Mucosa of gallbladder (tissue), 1 donor: ENCODE measurements at places on chromosomes 3 and 15.
A peak's percentile ranks its signal among the peaks of the same experiment; 100 is the strongest.

DNA sequence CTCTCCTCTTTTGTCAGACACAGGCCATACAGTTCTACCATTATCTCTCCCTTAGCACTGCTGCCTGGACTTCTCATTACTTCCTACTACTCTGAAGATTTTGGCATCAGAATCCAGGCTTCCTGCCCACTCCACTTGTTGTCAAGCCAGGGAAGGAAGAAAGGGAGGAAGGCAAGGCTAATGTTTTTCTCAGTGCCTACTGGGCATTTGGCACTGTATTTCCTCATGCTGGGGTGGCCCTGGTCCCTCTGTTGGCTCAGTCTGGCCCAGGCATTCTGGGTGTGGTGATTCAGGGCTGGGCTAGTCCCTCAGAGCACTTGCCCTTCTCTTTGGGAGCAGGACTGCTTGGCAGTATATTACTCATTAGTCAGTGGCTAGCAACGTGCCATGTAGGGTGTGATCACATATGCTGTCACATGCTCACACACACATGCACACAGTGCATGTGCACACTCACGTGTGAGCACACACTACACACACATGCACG is 52.9 kb downstream of the BSN start:
- DNase-seq: no peak

- no peak for DNase-seq
Measured at GRCh38 chr3:184827572-184827971, 15.6 kb downstream of the VPS8 start.

DNA sequence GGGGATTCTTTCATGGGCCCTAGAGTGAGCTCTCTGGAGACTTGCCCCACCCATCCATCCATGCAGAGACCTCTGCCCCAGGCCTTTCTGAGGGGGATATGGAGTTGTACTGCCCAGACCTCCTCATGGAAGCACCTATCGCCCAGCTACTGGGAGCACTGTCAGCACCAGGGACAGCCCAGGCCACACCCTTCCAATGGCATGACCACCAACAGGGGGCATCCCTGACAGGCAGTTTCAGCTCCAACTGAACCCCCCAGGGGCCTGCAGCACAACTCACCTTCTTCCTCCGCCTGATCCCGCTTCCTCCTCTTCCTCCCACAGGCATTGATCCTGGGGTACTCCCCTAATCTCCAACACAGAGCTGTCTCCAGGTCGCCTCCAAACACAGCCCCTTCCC is 21.8 kb downstream of the MRPS11 start:
- no peak for DNase-seq

DNA sequence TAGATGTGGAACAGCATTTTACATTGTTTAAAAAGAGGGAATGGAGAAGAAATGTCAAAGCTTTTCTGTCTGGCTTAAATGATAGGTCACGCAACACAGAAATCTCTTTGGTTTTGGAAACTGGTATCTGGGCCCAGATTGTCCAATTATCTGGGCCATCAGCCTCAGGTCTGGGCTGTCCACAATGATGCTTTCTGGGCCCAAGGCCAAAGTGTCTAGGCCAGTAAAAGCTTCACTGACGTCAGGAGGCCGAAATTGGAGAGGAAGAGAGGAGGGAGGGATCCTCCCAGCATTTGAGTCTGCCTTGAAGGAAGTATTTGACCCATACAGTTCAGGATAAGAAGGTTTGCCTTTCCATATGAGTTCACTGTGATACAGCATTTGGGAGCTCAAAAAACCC is 60.7 kb upstream of the ALDH1A3 start:
- DNase-seq: no peak

DNA sequence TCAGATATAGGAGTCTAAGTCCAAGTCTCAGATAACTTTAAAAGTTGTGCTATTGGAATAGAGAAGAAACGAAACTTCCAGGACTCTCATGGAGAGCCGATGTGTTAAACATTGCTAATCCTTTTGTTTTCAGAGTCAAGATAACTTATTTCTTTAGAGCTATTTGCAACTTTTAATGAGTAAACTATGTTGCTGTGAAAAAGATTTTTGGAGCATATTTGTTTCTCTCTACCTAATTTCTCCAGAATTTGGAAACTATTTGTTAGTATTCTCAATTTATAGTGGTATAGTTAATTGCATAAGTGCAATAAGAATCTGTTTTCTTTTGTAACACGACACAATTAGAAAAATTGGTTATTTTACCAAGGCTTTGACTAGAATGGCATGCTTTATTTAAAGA is 588.9 kb downstream of the NTRK3 start:
- no peak for DNase-seq

DNA sequence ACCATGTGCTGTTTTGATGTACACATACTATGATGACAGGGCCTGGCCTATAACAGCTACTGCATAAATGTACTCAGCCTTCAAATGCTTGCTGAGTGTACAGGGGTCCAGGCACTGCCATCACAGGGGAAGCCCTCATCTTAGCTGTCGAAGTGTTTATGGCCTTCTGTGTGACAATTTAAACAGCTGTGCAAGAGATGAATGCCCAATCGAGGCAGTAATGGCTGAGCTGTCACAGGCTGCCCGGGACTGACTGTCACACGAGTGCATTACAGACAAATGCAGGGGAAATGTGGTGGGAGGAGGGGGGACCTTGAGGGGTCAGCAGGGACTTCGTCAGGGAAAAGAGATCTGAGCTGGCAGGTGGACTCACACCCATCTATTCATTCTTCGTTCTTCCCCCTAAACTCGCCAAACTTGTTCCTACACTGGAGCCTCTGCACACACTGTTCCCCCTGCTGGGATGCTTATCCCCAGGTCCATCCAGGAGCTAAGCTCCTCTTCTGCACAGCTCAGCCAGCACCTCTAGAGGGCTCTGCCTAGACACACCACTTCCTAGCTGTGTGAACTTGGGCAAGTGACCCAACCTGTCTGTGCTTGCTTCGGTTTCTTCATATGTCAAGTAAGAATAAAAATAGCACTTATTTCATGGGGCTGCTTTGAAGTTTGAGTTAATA is 156.2 kb upstream of the IQSEC1 start:
- no peak for DNase-seq

- DNase-seq: no peak
Measured at GRCh38 chr3:99795573-99795972, 22.1 kb upstream of the CMSS1 start.

- no peak for DNase-seq
Measured at GRCh38 chr3:70726096-70726938, 413.9 kb upstream of the MDFIC2 start.

DNA sequence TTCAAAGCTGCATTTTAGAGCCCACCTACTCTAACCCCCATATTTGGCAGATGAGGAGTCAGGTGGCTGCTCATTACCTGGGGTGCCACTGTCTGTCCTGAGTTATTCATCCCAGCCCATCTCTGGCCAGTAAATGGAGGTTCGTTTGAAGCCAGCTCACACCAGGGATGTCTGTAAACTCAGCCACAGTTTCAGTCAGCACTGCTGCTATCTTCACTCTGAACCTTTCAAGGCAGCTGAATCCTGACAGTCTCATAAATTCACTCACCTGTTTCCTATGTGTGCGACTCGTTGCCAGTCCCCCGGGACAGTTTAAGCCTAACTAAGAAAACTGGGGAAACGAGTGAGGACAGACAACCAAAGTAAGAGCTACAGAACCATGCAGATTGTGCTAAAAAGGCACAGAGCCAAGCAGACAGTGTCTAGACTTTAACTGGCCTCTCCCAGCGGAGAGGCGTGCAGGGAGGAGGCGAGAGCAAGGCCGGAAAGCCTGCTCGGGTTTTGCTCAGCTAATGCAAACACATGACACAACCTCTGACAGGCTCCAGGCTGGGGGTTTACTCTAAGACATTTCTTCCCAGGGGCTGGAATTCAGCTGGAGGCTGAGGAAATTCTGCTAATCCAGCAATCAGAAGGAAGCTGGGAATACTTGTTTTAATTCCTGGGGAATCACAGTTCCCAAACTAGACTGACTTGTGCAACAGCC is 12.0 kb downstream of the FSTL1 start:
- DNase-seq: peak; percentile 75

GRCh38 chr3:52811452-52812011 is 16.9 kb downstream of the ITIH3 start:
- no peak for DNase-seq

GRCh38 chr15:87429754-87430153 is 826.8 kb downstream of the NTRK3 start:
- DNase-seq: no peak

GRCh38 chr3:72361990-72362389 is 486.3 kb downstream of the SHQ1 start:
- DNase-seq: no peak

GRCh38 chr3:116166121-116166520 is 279.2 kb downstream of the LSAMP start:
- no peak for DNase-seq

- DNase-seq: no peak
Measured at GRCh38 chr3:128559486-128560225, 66.7 kb upstream of the GATA2 start.

- no peak for DNase-seq
Measured at GRCh38 chr15:94287794-94288246, 56.5 kb downstream of the MCTP2 start.

DNA sequence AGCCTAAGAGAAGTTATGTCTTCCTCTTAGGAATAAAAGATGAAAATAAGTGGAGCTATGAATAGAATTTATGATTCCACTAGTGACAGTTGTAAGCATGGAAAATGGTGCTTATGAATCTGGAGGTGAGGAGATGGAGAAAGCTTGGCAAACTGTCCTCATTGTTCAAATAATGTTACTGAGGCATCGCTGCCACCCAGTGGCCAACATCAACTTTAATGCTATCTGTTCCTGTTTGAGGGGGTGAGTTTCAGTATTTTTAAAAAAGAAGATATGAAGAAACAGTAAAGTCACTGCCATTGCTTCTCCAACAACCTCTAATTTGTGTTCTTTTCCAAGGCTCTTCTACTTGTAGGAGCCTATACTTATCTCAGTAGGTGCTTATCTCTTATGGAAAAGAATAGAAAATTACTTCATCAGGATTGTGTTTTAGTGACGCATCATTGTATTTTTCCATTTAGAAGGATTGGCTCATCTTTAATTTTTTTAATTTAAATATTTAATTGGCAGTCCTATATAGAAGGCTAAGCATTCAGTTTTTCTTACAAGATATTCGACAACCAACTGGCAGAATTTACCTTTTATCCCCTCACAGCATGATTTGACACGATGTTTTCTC is 260.4 kb upstream of the P2RY1 start:
- DNase-seq: peak; percentile 57

DNA sequence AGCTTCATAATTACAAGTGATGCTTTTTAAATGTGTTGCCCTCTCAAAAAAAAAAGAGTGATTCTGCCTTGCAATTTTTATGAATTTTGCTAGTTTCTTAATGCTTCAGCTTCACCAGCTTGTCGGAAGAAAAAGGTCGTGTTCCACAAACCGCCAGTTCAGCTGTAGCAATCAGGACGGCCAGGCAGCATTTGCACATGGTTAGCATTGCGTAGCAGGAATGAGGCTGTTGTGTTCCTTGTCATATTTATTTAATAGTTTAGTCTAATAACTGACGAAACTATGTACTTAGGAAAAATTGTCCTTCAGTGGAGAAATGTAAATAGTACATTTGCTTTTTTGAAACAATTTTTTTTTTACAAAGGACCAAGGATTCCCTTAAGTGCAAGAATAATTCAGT is 64.9 kb upstream of the SELENOK start:
- DNase-seq: no peak

DNA sequence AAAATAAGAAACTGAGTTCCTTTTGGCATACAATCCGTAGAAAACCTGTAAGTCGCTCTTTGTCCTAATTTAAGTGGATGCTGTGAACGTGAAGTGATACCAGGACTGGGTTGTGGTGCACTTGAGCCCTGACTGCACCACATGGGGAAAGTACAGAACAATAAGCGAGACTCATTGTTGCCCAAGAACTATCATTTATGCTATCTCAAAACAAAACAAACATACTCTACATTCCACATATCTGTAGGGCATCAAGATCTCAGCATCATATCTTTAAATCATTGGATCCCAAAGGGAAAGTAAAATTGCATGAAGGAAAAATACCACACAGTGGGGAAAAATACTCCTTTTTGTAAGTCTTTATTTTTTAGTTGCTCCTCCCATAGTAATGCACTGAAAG is 580.3 kb downstream of the MECOM start:
- no peak for DNase-seq

DNA sequence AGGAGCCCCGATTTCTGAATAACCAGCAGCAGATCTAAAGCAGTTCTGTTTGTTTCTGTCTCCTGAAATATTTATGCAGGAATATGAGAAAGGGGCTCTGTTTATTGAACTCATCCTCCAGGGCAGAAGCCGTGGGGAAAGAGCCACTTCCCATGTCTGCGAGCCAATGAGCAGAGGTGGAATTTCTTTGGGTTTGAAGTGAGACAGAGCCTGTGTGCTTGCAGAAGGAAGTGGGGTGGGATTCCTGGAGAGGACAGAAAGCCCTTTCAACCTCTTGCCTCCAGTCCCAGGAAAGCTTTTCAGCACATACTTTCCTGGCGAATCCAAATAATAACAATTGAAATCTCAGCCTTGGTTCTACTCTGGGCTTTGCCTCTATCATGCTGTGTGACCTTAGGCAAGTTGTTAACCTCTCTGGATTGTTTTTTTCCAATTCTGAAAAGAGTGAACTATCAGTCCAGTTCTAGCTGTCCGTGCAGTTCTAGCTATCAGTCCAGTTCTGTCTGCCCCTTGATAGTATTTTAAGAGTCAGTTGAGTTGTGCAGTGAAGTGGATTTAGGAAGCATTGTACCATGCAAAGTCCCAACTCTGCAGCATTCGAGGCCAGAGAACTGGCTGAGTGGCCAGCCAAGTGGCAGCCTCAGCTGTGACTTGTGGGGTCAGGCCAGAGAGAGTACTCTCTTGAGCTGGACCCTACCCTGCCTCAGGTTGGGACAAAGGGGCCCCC is 15.9 kb downstream of the CORO2B start:
- DNase-seq: no peak

GRCh38 chr15:53506370-53506769 is 253.1 kb downstream of the WDR72 start:
- DNase-seq: peak; percentile 24

DNA sequence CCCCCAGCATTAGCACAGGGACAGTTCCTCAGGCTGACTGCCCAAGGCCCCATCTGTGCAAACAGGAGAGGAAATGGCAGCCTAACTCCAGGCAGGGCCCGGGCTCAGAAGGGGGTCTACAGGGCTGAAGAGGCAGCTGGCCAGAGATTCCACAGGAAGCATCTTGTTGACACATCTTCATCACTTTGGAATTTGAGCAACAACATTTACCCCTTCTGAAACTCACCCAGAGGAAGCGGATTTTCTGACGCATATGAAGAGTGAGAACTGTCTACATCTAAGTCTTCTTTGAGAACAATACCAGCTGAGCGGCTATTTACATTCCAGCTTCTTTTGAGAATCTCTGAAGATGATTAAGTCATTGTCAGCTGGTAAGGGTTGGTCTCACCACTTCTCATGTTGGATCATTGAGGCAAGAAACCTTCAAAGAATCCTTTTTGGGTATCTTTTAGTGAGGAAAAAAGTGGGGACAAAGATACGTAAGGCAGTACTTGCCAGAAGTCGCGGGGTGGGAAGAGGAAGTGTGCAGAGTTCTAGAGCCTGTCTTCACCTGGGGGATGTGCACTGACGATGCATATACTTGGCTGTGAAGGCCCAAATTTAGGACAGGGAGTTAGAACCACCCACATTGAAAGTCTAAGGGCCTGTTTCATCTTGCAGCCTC is 25.4 kb upstream of the SRP14 start:
- DNase-seq: no peak
